ENCODE measurements at places on chromosomes 11 and 22.

DNA sequence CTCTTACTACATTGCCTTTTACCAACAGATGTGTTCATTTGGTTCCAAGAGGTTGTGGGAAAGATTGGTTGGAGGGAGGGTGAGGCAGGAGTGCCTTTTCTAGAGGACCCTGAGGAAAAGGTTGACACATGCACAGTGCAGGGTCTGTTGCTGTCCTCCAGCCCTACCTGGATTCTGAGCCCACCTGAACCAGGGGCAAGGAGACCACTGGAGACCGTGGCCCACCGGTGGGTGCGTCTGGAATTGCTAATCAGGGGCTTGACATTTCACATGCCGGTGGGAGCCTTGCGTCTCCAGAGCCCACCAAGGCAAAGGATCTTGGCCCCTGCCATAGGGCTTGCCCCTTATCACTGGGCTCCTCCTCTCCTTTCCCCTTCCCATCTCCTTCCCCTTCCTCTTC, 80.4 kb upstream of the ZBED5 start:
- no peak for DNase-seq

- DNase-seq, result no peak
Measured at GRCh38 chr22:48781391-48781790, 1046.3 kb downstream of the BRD1 start.

DNA sequence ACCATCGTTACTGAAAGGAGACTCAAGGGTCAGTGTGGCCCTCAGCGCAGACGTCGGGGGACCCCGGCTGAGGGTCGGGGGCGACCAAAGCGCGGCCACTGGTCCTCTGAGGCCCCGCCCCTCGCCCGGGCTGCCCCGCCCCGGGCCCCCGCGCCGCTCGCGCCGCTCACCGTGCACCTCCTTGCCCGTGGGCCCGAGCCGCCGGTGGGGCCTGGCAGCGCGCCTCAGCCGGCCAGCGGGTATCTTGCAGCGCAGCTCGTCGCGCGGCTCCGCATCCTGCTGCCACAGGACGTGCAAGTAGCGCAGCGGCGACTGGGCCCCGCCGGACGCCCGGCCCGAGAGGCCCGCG, 419 bp downstream of the ANKRD54 start:
- DNase-seq, result no peak

DNA sequence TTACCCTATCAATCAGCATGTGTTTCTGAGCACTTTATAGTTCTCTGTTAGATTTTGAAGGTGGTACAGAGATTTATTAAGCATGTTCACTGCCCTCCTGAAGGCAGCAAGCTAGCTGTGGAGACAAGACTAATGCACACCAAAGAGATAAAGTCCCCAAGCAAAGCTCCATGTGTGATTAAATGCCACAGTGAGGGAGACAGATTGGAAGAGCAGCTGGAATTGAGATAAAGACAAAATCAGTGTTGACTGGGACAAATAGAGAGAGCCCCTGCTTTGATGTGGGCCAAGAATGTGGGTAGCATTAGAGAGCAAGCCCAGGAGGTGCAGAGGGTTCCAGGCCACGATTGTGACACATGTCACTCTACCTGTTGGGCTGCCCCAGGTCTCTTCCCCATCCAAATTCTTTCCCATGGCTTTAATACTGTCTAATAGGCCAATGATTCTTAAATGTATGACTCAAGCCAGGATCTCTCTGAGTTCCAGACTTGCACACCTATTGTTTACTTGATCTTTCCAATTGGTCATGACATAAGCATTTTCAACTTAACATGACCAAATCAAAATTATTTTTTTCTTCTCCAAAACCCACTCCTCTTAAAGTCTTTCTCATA, 60.1 kb upstream of the ZC3H12C start:
- DNase-seq, result no peak

DNA sequence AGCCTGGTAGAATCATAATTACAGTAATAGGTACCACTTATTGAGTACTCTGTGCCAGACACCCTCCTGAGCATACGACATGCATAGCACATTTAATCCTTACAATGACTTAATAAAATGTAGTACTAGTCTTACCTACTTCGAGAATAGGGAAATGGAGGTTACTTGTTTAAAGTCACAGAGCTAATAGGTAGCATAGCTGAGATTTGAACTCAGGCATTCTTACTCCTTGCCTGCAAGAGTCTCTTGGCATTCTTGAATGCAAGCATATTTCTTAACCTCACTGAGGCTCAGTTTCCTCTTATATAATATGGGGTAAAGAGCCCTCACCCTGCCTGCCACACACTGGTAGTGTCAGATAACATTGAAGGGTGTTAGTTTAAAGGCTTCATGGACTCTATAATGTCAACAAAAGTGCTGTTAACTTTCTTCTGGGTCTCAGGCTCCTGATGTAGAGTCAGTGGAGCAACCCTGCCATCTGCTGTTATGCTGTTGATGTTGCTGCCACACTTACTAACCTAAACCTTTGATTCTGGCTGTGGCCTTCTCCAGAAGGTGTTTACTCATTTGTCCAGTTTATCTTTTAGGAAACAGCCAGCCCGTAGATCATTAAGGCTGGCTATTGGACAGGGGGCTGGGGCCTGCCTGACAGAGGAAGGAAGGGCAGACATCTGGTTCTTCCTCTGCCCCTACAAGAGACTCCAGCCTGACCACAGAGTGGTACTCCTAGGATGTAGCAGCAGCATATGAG, 18.9 kb downstream of the LIMK2 start:
- no peak for DNase-seq

DNA sequence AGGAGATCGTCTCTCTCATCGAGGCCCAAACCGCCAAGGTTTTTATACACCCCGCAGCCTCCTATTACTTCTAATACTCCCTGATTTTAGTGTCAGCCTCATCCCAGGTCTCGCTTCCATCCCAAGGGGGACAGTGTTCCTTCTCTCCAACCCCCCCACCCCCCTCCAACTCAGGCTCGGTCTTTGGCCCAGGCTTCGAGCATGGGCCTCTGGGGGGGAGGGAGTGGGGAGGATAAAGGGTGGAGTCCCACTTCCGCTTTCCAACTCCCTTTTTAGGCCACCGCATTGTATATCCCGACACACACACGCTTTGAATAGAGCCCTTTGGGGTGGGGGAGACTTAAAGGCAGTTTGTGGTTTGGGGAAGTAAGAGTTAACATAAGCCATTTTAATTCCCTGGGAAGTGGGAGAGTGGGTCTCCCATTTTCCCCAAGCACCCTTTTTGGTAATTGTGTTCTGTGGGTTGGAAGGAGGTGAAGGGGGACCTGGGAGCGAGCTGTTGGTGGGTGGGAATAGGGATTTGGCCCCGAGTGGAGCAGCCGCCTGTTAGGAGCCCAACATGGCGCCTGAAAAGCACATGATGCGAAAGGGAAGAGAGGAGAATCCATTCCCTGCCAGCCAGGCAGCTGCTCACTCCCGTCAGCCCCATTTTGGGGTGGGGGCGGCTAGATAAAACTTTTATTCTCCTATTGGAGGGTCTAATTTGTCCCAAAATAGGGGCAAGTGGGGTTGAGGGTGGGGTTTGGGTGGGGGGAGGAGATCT, 844 bp downstream of the PCF11 start:
- peak; percentile 84 for DNase-seq

GRCh38 chr22:32079130-32080089, 36.3 kb downstream of the SLC5A1 start:
- DNase-seq, result no peak

- DNase-seq, result no peak
Measured at GRCh38 chr11:44381261-44381660, 71.3 kb upstream of the ALX4 start.

GRCh38 chr11:12841946-12842630, 167.0 kb upstream of the RASSF10 start:
- DNase-seq, result no peak

DNA sequence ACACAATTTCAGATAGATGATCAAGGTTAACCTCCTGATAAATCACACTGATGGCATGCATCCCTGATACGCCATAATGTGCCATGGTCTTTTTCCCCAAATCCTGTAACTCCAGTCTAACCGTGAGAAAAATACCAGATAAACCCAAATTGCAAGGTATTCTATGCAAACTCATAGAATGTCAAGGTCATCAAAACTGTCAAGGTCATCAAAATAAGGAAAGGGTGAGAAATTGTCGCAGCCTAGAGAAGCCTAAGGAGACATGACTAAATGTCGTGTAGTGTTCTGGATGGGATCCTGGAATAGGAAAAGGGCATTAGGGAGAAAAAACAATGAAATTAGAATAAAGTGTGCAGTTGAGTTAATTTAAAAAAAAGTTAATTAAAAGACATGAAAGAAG, 4.7 kb downstream of the TTC12 start:
- no peak for DNase-seq

- no peak for DNase-seq
Measured at GRCh38 chr11:103803062-103803461, 233.4 kb upstream of the DDI1 start.

GRCh38 chr11:120186774-120187591, 23.8 kb upstream of the OAF start:
- DNase-seq, result no peak

GRCh38 chr11:64025205-64025604, 10.5 kb upstream of the FLRT1 start:
- DNase-seq, result no peak

DNA sequence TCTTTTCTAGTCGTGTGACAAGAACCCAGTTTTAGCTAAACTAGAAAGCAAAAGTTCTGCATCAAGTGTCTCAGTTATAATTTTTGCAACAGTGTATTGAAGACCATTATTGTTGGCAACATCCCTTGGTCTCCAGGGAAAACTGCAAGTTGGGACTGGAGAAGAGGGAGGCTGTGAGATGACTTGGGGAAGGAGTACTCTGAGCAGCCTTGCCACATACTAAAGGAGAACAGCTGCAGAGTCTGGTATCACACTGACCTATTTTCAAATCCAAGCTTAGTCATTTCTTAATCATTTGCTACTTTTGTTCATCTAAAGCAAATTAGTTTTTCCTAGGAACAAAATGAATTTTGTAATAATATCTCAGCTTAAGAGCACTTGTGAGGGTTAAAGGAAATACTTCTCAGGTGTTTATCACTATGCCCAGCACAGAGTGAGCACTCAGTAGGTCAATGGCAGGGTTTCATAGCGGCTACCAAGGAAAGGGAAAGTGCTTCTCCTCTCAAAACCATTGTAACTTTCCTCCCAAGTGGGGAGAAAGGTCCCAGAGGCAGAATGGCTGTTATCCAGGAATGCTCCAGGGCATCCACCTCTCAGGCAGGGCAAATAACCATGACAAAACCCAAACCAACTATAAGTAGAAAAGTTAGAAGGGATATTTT, 247.1 kb downstream of the C11orf87 start:
- DNase-seq, result no peak

DNA sequence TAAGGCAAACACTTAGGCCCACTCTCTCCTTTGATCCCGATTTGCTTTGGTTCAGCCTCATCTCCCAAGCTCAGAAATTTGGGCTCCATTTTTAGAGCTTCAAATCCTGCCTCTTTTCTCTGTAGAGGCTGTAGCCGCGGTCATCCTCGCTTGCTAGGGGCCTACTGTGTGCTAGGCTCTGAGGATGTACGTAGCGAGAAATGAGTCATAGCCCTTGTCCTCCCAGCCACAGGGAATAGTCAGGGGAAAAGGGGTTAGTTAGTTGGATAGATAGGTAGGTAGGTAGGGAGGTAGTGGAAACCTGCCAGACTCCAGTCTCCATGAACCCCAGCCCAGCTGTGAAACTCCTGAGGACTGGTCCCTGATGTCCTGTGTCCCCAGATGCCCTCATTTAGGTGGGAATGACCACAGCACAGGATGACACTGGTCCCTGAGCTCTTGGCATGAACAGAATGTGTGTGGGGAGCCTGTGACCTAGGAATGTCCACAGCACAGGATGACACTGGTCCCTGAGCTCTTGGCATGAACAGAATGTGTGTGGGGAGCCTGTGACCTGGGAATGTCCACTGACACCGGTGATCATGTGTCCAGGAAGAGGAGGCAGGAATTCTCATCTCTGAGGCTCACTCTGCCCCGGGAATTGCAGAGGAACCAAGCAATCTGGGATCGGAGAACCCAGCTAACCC, 21.4 kb upstream of the HMOX1 start:
- DNase-seq, result no peak

- peak; percentile 50 for DNase-seq
Measured at GRCh38 chr11:67382276-67383136, 9.1 kb upstream of the CLCF1 start.

GRCh38 chr11:130847517-130847916, 68.8 kb downstream of the SNX19 start:
- no peak for DNase-seq

DNA sequence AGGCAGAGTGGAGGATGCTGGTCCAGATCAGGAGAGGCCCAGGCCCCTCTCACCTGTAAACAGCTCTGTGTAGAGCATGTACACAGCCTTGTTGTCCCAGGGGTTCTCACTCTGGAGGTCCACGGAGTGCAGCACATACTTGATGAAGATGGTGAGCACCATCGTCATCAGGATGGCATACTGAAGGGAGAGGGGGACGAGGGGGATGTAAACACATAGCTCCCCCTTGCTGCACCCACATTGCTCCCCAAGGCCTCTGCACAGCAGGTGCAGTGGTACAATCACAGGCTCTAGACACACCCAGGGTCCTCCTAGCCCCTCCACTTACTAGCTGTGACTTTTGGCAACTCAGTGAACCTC, 2.9 kb downstream of the SYVN1 start:
- DNase-seq, result no peak

GRCh38 chr11:46315783-46316563, 31.3 kb upstream of the DGKZ start:
- DNase-seq, result no peak

GRCh38 chr22:39382410-39382809, 17.2 kb upstream of the TAB1 start:
- DNase-seq, result no peak

DNA sequence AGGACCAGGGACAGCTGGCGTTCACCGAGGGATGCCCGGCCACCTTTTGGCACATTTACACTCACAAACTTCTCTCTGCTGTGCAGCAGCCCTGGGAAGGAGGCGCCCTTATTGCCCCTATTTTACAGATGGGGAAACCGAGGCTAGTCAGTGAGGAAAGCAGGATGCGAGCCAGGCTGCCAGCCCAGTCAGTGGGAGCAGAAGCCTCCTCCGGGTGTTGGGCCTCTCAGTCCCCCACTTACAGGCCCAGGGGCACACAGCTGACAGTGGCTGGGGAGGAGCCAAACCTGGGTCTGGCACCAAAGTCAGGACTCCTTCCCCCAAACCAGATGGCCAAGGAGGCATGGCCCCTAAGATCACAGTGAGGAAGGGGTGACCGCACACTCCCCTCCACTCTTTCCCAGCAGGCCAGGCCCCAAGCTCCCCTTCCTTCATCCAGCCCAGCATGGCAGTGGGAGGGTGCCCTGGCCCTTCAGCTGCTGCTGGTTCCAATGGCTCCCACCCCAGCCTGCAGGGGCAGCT, 121.4 kb upstream of the ANO1 start:
- DNase-seq, result no peak

Measured in spinal cord (tissue), 10 donors.